Activated CD4-positive, CD25-positive, alpha-beta regulatory T cell treated with anti-CD3 and anti-CD28 coated beads, Interleukin-2, amount 50 U/mL, for 72 hours (primary cell): ENCODE measurements at places on chromosomes 13 and 19.

GRCh38 chr13:33634546-33634982 is 183.4 kb upstream of the RFC3 start:
- DNase-seq = no peak

DNA sequence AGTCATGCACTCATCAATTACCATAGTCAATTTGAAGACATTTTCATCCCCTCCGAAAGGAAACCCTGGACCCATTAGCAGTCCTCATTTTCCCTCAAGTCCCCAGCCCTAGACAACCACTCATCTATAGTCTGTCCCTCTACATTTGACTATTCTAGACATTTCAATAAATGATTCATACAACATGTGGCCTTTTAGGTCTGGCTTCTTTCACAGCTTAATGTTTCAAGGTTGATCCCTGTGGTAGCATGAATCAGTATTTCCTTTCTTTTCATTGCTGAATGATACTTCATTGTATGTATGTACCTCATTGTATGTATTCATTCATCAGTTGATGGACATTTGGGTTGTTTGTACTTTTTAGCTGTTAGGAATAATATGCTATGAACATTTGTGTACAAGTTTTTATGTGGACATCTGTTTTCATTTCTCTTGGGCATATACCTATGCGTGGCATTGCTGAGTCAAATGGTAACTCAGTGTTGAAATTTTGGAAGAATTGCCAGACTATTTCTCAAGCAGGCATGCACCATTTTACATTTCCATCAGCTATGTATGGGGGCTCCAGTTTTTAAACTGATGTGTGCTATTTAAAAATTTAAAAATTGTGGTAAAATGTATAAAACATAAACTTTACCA is 18.4 kb downstream of the SPATA13 start:
- DNase-seq = no peak

- DNase-seq = no peak
These were observed 798.4 kb downstream of the PCDH17 start for GRCh38 chr13:58429917-58430316.

DNA sequence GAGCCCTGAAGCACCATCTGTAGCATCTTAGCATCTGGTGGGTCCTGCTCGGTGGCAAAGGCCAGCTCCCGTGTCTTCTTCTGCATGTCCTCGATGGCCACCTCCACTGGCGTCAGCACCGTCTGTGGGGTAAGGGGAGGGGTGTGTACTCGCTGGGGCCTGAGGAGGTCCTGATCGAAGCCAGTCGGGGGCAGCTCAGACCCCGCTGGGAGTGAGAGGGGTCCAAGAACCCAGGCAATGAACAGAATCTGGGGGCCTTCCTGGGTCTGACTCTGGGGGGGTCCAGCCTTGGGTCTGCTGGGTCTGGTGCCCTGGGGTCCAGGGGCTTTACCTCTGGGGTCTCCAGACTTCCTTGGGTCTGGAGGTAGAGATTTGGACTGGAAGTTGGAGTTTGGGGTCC is 3.6 kb upstream of the KANK2 start:
- no peak for DNase-seq

- DNase-seq = no peak
These were observed 530.9 kb downstream of the MYO16 start for GRCh38 chr13:109160357-109160756.

- no peak for DNase-seq
These were observed 197.1 kb upstream of the TSHZ3 start for GRCh38 chr19:31546205-31546960.

DNA sequence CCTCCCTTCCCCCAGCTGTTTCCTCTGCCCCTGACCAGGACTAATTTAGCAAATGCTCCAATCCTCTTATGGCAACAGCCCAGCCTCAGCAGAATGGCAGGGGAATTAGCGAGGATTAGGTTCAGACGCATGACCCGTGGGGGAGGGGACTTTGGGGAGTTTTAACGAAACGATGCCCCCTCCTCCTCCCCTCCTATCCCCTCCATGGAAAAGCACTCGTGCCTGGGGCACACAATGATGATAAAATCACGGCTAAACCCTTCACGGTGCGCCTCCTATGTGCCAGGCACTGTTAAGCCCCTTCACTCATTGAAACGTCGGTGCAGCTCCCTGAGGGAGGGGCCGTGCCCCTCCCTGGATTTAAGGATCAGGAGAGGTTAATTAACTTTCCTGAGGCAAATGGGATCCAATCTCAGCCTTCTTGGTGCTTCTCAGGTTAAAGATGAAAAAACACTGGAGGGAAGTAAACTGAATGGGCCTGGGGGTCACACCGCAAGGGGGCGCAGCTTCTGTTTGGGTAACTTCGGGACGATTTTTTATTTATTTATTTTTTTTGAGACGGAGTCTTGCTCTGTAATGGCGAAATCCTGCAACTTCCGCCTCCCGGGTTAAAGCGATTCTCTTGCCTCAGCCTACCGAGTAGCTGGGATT is 10.1 kb upstream of the TPRX2 start:
- peak; percentile 40 for DNase-seq

DNA sequence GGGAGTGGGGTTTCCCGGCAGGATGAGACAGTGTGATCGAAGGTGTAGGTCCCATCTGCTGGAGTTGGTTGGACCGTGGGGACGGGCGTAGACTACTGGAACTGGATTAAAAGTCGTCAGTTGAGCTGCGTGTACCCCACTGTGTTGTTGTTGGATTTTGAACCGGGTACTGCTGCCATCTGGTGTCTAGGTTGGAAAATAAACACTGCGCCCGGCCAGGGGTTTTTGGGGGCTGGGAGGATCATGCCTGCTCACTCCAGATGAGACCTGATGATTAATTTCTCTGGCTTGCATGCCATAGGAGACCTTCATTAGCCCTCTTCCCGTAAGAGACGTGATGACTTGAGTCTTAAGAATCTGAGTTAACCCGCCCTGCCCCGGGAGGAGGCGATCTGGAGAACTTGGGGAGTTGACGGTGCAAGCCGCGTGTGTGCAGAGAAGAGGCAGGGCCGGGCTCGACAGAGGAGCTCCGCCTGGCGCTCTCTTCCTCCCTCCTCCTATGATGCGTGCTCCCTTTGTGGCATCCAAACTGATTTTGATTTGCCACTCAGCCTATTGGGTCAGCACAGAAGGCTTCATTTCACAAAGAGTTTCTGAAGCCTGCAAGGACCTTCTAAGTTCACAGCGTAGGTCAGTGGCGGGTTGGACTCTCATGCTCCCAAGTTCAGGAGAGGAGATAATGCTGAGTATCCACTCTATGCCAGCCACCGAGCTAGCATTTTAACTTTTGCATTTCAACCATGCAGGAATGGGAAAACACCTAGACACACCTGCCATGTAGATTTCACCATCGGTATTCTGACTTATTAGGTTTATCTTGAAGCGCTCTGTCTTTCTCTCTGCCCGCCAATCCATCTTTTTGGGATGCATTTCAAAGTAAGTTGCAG is 2.7 kb downstream of the UHRF1 start:
- DNase-seq = peak; percentile 56
